ENCODE measurements at places on chromosomes 7 and 10.
A peak's percentile ranks its signal among the peaks of the same experiment; 100 is the strongest.

- DNase-seq: no peak
Observed at GRCh38 chr10:124708246-124708779, 35.9 kb downstream of the FAM53B start.

- no peak for DNase-seq
Observed at GRCh38 chr10:5442990-5443370, 30.6 kb downstream of the NET1 start.

DNA sequence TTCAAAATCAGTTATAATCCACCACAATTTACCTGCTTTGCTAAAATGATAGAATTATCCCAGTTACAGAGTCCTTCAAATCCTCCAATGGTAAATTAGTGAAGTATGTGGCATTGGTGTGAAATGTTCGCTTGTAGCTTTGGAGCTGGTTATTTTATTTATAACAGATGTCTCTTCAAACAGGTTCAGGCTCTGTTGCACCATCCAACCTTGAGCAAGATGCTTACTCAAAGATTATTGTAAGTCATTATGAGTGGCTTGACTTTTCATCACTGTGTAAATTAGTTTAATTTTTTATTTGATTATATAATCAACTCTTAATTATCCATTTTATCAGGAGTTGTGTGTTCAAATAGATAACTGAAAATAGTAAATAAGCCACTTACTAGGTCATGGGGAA, 99.4 kb downstream of the BTRC start:
- no peak for DNase-seq

DNA sequence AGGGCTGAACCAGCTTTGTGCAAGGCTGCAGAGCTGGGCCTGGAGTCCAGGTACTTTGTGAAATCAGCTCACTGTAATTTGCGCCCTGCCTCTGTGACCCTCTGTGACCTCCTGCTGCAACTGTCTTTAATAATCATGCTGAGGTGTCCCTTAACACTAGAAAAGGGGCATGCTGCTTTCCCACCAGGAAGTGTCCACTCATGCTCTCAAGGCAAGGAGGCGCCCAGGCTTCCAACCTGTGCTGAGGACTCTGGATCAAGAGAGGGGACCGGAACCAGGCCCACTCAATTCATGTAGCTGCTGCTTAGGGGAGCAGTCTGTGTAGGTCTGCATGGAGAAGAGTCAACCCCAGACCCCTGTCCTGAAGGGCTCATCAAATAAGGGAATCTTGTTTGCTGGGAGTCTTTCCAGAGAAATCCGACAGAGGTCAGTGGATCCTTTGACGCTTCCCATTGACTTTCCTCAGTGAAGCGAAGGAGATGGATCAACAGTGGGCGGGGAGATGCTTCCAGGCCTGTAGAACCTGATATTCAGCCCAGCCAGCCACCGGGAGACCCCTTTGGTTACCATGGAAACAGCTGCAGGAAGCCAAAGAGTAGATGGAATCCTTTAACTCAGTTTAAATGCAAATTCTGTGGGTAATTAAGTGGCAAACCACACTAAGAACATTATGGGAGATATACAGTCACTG, 945.9 kb downstream of the GRID1 start:
- DNase-seq: no peak

GRCh38 chr7:70529914-70530585, 601.9 kb upstream of the GALNT17 start:
- no peak for DNase-seq

DNA sequence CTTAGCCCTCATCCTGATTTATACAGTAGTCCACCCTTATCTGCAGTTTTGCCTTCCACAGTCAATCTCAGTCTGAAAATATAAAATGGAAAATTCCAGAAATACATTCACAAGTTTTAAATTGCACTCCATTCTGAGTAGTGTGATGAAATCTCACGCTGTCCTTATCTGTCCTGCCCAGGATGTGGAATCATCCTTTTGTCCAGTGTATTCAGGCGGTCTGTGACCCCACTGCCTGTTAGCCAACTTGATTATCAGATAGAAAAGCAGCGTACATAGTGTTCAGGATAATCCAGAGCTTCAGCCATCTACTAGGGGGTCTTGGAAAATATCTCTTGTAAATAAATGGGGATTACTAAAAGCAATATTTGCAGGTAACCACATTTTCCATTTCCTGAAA, 146.3 kb downstream of the MALRD1 start:
- DNase-seq: no peak

GRCh38 chr10:86614853-86615252, 39.5 kb upstream of the OPN4 start:
- DNase-seq: no peak

- peak; percentile 8 for DNase-seq
Observed at GRCh38 chr7:134548877-134549276, at the start of gene AKR1B15. Gene AKR1B15, plus strand, starts transcription at chr7:134549110. Its CDS starts 15,510 bp downstream, at chr7:134564620.

DNA sequence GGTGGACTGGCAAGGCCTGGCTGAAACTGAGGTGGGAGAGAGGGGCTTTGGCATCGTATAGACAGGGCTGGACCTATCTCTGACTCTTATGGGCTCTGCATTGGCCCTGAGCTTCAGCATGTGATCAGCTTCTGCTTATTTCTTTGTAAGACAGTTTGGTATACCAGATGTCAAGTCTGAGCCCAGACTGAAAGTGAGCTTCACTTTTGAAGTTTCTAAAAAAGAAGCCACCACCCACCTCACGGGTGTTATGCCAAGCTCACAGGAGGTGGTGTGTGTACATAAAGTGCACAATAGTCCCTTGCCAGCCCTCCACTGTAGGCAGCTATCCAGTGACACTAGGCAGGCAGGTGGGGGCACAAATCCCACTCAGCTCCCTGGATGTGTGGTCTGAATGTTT, 68.7 kb upstream of the SEPHS1 start:
- DNase-seq: no peak

DNA sequence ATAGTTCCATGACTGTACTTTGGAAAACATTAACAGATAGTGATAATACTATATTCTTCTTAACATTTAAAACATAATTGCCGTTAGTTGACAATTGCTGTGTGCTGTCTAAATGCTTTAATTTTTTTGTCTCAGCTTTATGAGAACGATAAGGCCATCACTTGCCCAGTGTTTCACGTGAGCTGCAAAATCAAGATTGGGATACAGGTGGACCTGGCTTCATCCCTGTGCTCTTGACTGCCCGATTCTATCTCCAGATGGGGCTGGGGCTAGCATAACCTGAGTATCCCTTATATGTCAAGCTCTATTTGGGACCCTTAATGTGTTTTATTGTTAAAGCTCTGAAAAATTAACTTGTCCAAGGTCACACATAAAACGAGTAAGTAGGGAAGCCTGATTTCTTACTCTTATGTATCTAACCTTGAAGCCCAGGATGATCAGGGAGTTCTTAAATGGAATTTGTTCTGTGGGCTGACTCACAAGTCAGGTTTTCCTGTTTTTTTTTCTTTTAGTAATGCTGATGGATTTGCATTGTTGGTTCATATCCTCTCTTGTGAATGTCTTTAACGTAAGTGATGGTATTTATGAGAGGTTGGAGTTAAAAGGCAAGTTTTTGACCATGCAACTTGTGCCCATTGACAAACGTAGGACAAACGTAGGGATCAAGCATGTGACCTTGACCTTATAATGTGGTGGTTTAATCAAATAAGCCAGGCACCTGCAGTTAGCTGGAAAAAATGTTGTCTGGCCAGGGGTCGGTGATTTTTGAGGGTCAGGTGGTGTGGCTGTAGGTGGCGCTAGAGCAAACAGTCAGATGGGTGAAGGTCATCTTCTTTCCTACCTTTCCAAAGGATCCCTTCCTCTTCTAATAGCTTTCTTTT, 3.6 kb downstream of the PRKAR2B start:
- no peak for DNase-seq

GRCh38 chr7:100190048-100190711, 12.5 kb downstream of the STAG3 start:
- DNase-seq: no peak

DNA sequence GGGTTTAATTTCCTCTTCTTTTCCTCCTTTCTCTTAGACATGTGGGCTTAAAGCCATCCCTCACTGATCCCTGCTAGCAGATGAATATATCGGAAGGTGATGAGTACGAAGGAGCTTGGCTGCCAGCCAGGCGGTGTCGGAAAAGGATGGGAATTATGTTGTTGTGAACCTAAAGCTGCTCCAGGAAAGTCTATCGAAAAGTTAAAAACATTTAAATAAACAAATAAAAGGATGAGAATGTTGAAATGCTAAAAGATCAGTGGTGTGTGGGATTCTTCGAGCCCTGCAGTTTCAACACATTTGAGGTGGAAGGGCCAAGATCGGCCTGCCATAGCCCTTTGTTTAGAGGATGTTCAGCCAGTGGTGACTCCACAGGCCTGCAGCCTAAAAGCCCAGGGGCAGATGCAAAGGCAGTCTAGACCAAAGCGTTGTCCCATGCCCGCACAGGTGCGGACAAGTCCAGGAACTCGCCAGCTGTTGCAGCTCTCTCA, 107.9 kb downstream of the JCAD start:
- no peak for DNase-seq

- no peak for DNase-seq
Observed at GRCh38 chr7:19110026-19110730, 7.3 kb downstream of the TWIST1 start.

DNA sequence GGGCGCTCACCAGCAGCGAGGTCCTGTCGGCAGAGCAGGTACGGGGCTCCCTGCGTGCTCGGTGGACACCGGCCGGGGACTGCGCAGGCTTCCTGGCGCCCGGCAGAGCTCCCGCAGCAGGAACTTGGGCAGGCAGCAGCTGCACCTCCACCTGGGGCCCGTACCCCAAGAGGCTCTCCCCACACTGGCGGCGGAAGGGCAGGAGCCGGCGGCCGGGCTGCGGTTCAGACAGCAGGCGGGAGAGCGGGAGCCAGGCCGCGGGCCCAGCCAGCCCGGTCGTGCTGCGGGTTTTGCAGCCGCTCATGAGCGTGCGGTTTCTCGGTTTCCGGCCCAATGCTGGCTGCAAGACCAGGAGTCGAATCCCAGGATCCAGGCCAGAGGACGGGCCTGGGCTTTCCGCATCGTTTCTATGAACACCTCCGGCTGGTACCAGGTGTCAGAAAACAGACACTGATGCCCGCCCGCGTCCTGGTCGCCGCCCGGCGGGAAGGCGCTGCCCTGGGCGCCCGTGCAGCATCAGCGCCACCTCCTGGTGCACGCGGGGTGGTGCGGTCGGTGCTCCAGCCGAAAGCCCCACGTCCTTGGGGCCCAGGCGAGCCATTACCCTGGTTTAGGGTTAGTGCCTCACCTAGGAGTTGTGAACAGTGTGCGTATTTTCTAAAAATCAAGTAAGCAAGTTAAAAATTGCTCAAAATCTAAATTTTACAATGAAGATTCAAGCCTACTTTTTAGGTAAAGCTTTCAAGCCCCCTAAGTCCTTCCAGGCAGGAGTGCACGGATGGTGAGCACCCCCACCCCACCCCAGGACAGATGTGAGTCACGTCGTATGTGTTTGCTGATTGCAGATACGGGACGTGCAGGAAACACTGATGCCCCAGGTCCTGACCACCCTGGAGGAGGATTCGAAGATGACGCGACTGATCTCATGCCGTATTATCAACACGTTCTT, 47.4 kb upstream of the PRKAR1B start:
- DNase-seq: peak; percentile 28

DNA sequence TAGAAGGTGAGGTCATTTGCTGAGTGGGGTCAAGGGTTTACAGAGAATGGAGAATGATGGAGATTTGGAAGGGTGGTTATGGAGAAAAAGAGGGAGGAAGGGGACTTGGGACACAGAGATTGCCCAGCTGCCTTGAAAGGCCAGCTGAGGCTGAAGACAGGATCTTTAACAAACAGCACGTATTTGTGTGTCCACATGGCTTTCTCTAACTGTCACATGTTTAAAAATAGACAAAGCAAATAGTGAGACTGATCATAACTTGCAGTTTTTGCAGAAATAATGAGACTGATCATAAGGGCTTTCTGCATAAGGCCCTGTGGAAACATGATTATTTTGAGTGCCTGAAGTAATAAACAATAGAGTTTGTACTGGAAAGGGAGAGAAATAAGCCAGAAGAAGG, 212.7 kb downstream of the HDAC9 start:
- no peak for DNase-seq

DNA sequence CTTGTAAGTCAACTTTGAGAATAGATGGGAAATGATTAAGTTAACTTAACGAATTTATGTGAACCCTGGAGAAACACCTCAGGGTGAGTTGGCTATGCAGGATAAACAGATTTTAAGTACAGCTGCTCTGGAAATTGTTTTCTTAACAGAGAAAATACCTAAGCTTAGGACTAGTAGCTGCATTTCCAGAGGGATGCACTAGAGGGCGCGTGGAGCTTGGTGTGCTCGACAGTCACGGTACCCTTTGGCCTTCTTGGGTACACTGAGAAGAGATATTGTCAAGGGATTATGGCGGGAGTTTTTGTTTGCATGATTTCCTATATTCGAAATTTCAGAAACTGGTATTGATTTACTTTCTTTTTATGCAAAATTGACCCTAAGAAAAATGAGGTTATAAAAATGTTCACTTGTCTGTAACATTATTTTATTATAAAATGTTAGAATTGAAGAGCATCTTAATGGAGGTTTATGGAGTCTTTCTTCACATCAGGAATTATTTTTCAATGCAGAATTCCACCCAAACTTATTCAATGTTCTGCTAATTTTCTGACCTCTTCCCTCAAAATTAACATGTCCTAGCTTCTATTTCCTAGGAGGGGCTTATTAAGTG, 58.4 kb upstream of the MYO3A start:
- peak; percentile 42 for DNase-seq

- no peak for DNase-seq
Observed at GRCh38 chr7:77606562-77606961, 69.5 kb downstream of the PTPN12 start.

- DNase-seq: no peak
Observed at GRCh38 chr7:43956027-43956426, 29.8 kb downstream of the UBE2D4 start.

DNA sequence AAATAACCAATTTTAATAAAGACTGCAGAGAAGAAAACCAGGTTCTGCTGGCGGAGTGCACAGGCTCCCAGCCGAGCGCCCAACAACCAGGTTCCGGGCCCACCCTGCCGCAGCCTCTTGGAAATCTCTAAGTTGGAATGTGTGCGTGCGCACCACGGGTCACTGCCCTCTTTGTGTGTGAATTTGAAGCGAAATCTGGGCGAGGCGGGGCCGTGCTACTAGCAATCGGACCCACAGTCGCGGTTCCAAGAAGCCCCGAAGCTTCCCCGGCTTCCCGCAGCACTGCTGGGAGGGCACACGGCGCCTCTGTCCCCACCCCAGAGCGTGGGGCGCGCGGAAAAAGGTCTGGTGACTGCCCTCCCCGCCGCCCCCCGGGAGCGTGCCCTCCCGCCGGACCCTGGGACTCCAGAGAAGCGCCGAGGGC, 666 bp upstream of the MAP3K8 start:
- DNase-seq: peak; percentile 52

DNA sequence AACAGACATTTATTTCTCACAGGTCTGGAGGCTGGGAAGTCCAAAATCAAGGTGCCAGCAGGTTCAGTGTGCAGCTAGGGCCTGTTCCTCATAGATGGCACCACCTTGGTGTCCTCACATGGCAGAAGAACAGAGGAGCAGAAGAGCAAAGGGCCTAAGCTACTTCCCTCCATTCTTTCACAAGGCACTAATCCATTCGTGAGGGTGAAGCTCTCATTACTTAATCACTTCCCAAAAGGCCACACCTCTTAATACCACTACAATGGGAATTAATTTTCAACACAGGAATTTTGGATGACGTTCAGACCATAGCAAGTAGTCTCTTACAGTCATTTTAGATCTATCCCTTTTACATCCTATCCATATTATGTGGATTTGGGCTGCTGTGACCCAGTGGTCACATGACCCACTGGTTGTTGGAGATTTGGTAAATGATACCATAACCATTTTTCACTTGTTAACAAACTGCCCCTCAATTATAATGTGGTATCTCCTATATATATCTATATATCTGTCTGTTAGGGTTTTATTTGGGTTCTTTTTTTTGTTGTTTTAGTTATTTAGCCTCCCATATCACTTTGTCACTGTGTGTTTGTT, 63.4 kb downstream of the BBS9 start:
- DNase-seq: no peak

- DNase-seq: no peak
Observed at GRCh38 chr7:24341691-24342413, 57.9 kb downstream of the NPY start.

All from stimulated activated CD4-positive, alpha-beta T cell treated with anti-CD3 and anti-CD28 coated beads, Interleukin-12 subunit alpha, Interleukin-12 subunit beta, amount 100 ng/mL, for 48 hours (primary cell).